HFFc6 (cell line): ENCODE measurements at places on chromosomes 1 and 21.
A peak's percentile ranks its signal among the peaks of the same experiment; 100 is the strongest.

- DNase-seq = no peak
Measured at GRCh38 chr1:54350360-54350759, 55.8 kb downstream of the SSBP3 start.

DNA sequence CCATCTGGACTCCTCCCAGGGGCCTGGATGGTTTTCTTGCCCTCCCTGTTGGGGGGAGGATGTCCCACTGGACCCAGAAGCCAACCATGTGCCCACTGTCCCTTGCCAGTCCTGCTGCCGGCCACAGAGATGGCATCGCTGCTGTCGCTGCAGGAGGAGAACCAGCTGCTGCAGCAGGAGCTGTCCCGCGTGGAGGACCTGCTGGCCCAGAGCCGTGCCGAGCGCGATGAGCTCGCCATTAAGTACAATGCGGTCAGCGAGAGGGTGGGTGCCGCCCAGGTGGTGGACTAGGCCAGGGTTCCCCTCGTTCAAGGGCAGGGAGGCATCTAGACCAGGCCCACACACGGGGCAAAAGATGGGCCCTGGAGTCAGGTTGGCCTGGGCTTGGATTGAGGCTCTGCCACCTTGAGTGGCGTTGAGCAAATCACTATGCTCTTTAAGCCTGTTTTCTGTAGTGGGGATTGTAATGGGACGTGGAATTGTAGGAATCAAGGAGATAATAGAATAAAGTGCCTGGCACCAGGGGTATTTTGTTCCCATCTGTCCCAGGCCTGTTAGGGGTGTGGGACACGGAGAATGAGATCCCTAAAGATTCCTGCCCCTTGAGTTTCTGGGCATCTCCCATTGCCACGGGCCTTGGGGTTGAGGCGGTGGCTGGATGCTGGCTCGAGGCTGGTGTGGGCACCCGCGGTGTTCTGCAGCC, 2.6 kb downstream of the CROCC start:
- DNase-seq = no peak

GRCh38 chr1:154129391-154129970, 25.4 kb downstream of the NUP210L start:
- no peak for DNase-seq

GRCh38 chr1:78060857-78061563, 15.2 kb downstream of the GIPC2 start:
- DNase-seq = no peak

DNA sequence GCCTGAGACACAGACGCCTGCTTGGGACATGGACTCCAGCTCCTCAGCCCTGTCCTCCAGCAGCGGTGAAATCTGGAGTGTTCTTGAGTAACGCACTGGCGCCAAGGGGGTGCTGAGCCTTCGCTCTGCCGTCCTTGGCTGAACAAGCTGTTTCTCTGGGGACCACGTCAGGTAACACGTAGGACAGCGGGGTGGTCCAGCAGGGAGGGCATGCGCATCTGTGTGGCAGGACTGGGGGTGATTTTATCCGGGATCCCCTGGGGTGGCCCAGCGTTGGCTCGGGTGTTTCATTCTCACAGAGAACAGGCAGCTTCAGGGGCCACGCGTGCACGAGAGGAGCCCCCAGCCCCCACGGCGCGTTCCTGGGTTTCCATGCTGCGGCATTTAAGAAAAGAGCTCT, 61.2 kb downstream of the AGPAT3 start:
- no peak for DNase-seq

DNA sequence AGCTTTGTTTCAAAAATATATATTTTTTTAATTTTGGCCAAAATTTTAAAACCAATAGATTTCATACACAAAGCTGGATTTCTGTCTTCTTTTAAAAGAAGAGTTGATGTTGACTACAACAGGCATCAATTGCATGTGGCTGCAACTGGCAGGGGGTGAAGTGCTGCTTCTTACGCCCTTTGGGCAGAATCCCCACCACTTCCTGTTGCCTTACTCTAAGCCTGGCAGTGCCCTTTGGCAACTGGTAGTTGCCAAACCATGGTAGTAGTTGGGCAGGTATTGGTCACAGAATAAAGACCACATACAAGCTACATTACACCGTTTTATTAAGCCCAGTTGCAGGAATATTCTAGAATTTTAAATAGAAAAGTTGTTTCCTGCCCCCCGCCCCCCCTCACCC, 17.0 kb downstream of the LAMC2 start:
- no peak for DNase-seq

- DNase-seq = peak; percentile 26
Measured at GRCh38 chr1:27109103-27109822, 45.7 kb downstream of the SLC9A1 start.

- DNase-seq = no peak
Measured at GRCh38 chr1:56396581-56396980, 182.8 kb downstream of the PLPP3 start.

GRCh38 chr1:44467566-44467965, 62.5 kb downstream of the RNF220 start:
- DNase-seq = no peak

DNA sequence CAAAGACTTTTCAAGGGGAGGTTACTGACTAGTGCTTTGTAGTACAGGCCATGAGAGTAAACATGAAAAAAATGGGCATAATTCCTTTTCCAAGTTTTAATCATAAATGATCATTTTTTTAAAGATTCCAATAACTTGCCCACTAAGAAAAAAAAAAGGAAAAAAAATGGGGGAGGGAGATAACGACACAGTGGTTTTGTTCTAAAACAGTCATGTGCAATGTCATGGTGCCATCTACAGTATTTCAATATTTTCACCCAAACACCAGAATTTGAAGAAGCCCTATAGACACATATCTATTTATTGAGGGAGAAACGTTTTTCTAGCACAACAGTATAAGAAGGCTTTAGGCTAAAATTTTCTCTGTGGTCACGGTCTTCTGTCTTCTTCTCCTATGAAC, 250.2 kb downstream of the LTN1 start:
- DNase-seq = peak; percentile 35

- DNase-seq = peak; percentile 85
Measured at GRCh38 chr1:161792740-161793139, 26.6 kb downstream of the ATF6 start.

DNA sequence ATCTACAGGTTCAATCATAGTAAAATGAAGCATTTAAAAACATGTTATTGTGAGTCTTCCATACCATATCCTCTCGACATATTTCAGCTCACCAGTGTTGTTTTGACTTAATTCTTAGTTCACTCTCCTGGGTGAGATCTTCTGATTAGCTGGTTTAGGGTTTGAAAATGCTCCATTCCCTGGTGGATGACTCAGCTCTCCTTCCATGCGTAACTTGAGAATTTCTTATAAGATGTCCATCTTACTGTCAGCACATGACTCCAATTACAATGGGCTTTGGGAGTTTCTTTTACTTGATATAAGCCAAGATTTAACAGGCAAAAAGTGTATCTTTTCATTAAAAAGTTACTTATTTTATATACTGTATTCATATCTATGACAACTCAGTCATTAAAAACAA, 476.5 kb downstream of the BRINP3 start:
- DNase-seq = no peak

DNA sequence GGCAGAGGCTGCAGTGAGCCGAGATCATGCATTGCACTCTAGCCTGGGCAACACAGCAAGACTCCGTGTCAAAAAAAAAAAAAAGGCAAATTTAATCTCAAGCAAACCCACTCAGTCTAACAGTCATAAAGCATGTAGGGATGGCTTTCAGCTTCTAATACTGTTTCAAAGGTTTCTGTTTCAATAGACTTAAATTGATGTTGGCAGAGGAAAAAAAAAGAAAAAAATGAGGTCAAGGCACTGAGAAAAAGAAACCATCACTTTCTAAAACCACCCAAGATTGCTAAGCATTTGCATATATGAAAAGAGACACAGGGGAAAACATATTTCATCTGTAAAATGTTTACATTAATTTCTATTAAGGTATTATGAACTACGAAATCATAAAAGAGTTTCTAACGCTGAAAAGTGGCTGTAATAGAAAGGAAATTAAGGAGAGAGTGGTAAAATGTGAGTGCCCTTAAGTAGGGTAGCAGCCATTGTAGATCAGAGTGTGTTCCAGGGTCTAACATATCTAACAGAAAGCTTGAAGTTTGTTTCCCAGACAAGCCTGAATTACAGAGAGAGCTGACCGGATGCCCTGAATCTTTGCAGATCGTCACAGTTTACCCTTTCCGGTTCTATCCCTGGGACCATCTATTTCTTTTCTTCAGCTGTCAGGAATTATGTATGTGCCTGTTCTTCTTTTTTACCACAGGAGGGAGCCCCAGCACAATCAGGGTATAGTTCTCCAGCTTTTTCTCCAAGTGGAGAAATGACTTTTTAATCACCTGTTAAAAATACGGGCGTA, 70.0 kb downstream of the PLD5 start:
- DNase-seq = peak; percentile 16

GRCh38 chr1:101741910-101742309, 254.8 kb downstream of the OLFM3 start:
- DNase-seq = no peak

- no peak for DNase-seq
Measured at GRCh38 chr1:242828828-242829227, 304.3 kb upstream of the PLD5 start.

GRCh38 chr1:151638812-151639211, 27.0 kb downstream of the SNX27 start:
- no peak for DNase-seq

GRCh38 chr1:209816923-209817322, 10.8 kb upstream of the UTP25 start:
- DNase-seq = no peak

GRCh38 chr1:27391511-27392095, 819 bp upstream of the GPR3 start:
- peak; percentile 21 for DNase-seq

DNA sequence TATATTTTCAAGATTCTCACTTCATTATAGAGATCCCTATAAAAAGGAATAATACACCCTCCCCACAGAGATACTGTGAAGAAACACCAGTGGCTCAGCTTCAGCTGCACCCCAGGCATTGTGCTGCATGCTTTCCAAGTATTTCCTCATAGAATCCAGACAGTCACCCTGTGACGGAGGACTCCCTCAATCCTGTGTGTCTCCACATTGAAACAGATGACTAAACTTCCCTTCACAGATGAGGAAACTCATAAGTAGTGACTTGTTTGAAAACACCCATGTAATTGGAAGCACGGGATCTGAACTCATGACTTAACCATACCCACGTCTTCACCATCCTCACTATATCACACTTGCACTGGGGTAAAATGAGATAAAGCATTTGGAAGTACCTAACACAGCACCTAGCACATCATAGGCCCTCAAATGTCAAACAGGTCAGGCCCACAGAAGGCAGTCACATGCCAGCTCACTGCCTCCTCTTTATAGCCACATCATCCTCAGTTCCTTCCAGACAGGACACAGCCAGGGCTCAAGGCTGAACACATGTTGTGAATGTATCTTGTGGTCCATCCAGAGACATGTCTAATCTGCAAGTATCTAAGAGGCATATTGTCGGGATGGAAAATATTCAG, 55.2 kb downstream of the GPR161 start:
- DNase-seq = peak; percentile 91

DNA sequence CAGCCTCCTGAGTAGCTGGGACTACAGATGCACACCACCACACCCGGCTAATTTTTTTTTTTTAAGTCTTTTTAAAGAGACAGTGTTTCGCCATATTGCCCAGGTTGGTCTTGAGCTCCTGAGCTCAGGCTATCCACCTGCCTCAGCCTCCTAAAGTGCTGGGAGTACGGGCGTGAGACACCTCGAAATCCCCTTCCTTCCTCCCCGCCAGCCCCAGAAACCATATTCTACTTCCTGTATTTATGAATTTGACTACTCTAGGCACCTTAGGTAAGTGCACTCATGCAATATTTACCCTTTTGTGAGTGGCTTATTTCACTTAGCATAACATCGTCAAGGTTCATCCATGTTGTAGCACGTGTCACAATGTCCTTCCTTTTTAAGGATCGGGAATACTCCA, 6.9 kb upstream of the LRP8 start:
- no peak for DNase-seq

- peak; percentile 47 for DNase-seq
Measured at GRCh38 chr1:109275706-109276345, 7.1 kb downstream of the PSRC1 start.

DNA sequence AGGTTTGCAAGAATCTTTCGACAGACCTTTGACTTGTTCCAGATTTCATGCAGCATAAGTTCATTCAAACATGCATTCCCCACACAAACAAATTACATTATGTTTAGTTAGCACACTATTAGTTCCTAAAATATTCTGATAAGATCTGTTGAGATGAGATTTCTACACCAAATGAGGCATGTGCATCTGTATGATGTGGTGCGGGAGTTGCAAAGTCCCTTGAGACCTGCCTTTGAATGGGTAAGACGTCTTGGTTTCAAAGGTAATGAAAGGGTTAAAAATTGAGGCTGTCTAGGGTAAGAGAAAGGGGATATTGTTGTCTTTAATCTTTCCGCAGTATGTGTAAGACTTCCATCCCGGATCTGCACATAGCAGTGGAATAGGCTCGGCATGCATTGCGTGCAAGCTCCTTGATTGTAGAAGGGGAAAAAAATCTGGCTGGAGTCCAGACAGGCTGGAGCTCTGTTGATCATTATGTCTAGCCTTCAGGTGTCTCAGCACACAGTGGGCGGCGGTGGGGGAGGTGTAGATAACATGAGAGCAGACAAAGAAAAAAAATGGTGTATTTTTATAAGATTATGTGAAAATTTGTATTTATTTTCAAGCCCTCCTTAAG, 296.6 kb downstream of the PTPRC start:
- DNase-seq = peak; percentile 91

- peak; percentile 55 for DNase-seq
Measured at GRCh38 chr1:28877132-28877781, 37.1 kb upstream of the EPB41 start.

GRCh38 chr1:14778898-14779865, 180.7 kb downstream of the KAZN start:
- no peak for DNase-seq

GRCh38 chr1:79422726-79423125, 416.2 kb upstream of the ADGRL4 start:
- DNase-seq = no peak

- DNase-seq = no peak
Measured at GRCh38 chr1:44242746-44243145, 29.5 kb downstream of the DMAP1 start.

DNA sequence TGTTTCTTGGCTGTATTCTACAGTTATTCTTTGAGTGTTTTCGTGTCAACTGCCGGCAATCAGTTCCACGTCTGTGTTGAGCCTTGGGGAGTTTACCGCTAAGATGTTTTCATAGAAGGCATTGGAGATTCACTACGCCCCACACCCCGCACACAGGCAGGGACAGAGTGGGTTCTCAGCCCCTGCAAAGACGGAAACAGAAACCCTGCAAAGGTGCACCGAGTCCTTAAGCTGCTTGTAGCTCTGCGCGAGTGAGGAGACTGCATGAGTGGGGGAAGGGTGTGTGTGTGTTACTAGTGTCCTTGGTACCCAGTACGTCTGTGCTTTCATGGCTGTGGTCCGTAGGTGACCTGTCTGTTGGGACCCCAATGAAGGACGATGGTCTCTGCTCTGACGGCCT, 1.9 kb downstream of the LHX4 start:
- DNase-seq = no peak

DNA sequence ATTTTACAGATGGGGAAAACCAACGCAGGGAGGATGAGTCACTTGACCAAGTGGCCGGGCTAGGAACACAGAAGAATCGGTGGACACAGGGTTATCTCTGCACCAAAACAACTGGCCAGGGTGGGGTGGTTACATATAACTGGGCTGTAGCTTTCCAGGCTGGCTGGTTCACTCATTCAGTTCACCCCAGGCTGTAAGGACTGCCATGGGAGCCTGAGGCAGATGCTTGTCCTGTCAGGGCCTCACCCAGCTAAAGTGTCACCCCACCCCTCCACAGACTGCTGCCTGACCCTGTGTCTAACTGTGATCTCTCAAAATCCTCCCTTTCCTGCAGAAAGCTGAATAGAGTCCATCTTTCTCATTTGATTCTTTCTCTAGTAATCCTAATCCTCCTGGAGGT, 387.3 kb downstream of the RYR2 start:
- no peak for DNase-seq

- no peak for DNase-seq
Measured at GRCh38 chr1:29655945-29656850, 419.9 kb downstream of the PTPRU start.
